Purkinje cell (primary cell): ENCODE measurements at places on chromosomes 4 and X. TPM values are rescaled to one million over a fixed set of nuclear protein-coding genes. Genes with fewer than 3 reads are reported as not detected.

The LIMCH1 gene
- 86.4 and 111 TPM in 2 replicates for polyA plus RNA-seq

The IBSP gene
- 0.62 TPM in 1 of 2 replicates, not detected in the other for polyA plus RNA-seq

The TLR8 gene
- polyA plus RNA-seq: not detected in 2 replicates

The MAGED4B gene
- polyA plus RNA-seq: 4.9 and 9.5 TPM in 2 replicates

The MAGEA9B gene
- not detected in 2 replicates for polyA plus RNA-seq
